ENCODE measurements at places on chromosomes 5 and 9. TPM values are rescaled to one million over a fixed set of nuclear protein-coding genes. Genes with fewer than 3 reads are reported as not detected.

The OBP2B gene
- polyA plus RNA-seq, result not detected

GRCh38 chr9:29332789-29333188, 1759.5 kb upstream of the C9orf72 start:
- no peak for DNase-seq

DNA sequence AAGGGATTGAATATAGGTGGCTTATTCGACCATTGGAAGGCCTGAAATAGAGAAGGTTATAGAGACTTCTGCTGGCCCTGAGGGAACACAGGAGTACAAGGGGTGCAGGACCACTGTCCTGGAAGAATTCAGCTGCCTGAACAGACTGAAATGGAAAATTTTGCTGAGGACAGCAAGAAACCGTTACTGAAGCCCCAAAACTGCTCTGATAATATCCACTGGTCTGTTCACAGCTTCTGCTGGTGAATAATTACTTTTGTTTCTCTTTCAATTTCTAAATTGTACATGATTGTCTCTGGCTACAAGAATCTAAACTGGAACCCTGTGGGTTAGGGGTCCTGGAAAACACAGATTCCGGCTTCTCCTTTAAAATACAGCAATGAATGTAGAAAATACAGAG, 218.5 kb upstream of the CDH12 start:
- no peak for DNase-seq

DNA sequence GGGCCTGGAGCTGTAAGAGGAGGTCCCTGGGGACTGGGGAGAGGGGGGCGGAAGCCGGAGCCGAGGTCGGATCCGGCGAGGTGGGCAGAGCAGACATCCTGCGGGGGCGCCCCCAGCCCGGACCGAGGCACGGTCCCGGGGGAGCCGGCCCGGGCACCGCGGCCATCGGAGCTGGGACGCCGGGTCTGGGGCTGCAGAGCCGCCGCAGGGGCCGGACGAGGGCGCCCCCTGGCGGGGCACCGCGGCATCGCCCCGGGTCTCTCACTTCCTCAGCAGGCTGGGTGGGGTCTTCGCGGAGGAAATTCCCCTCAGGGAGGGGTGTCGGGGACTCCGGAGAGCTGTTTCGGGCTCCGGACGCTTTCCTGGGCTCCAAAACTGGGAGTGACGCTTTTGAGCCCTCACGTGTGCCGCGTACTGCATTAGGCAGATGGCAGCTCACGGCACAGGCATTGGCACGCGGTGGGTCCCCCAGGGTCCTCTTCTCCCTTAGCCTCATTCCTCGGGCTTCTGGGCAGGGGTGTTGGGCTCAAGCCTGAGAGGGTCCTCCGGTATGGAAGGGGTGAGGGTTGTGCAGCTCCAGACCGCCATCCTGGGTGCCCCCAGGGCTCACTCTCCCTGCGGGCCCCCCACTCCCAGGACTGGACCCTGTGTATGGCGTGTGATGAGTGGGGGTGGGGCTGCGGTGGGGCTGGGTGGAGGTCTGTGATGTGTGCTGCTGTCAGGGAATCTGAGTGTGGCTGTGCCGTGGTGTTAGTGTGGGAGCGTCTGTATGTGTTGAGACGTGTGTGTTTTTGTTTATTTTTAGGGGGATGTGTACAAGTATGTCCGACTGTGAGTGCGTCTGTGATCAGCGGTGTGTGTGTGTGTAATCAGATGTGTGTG, 29.6 kb downstream of the LHX2 start:
- no peak for DNase-seq

- DNase-seq, result no peak
Observed at GRCh38 chr5:137333475-137333874, 165.7 kb downstream of the SPOCK1 start.
